ENCODE measurements at places on chromosomes 1 and 21.

- no peak for DNase-seq
These were observed 45.8 kb downstream of the TTC39A start for GRCh38 chr1:51284487-51284954.

DNA sequence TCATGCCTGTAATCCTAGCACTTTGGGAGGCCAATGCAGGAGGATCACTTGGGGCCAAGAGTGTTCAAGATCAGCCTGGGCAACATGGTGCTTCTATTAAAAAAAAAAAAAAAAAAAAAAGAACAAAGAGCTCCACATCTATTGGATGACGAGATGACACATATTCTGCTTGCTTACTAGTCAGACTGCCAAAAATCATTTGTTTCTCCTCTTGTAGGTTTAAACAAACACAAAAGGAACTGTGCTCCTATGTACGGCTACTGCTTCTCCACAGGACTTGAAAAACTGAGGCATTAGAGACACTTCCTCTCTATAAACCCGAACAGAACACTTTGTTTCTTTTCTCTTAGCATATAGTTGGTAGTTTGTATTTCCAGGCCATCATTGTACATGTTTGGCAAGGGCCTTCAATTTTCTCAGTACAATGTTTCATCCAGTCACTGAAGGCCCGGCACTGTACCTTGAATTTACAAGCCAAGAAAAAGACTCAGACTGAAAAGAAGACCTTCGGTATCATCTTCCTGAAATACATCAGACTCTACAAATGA, 6.0 kb downstream of the TRIT1 start:
- no peak for DNase-seq

DNA sequence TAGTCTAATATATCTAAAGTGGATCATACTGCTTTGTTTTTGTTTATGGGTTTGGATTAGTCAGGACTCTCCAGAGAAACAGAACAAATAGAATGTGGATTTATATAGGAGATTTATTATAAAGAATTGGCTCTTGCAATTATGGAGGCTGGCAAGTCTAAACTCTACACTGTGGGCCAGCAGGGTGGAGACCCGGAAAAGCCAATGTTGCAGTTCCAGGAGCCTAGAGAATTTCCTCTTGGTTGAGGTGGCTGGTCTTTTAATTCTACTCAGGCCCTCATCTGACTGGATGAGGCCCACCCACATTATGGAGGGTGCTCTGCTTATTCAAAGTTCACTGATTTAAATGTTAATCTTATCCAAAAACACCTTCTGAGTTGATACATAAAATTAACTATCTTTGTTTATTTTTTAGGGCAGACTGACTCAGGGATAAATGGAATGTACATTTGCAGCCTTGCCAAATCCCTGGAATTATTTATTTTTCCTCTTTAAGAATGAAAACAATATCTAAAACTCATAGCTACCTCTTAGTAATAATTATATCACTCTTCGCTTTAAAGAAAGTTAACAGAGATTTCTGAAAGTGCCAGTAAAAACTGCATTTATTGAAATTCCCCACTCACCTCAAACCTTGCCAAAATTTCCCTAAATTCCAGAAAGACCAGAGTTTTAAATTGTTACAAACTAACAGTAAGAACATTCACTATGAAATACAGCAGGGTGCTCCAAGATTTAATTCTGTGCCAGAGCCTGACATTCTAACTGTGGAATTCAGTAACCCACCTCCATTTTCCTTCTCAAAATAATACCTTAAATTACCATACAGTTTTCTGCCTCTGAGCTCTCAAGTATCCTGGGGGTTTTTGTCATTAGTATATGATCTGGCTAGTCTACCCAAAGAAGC, 36.6 kb upstream of the SSX2IP start:
- no peak for DNase-seq

DNA sequence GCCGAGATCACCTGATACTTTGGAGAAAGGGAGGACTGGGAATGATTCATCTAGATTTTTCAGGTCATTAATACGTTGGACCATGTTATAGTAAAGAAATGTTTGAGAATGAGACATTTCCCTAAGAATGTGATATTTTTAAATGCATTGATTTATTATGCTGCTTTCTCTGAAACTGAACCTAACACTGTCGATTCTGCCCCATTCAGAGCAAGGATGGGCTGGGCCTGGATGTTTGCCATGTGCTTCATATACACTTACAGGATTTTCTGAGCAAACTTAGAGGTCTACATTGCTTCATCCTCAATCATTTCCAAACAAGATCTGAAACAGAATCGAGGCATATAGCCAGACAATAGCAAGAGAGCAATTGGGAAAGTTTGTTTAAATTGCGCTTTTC, 183.3 kb downstream of the CRB1 start:
- no peak for DNase-seq

DNA sequence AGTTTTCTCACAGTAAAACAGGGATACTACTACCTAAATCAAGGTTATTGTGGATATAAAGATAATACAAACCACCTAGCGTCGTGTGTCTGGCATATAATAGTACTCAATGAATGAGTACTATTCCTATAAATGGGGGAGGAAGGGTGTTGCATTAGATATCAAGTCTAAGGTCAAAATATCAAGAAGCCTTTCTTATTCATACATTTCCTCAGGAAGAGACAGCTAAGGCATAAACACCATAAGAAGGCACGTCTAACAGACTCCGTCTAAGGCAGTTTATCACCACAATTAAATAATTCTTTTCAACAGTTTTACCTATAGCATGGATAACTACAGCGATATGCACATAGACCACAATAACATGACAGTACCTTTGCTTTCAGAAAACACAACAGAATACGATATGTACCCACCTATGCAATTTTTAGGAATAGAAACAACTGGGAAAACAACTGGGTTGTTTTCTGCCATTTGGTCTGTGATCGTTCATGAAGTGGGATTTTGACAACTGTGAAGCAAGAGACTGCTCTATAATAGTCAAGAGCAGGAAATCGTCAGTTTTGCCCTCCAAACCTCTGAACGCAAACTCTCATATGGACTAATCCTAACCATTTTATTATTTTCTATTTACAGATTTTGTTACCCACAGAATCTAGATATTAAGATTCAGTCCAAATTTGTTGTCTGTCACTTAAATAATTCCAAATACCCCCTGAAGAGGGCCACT, 53.1 kb downstream of the HNRNPR start:
- DNase-seq: no peak

DNA sequence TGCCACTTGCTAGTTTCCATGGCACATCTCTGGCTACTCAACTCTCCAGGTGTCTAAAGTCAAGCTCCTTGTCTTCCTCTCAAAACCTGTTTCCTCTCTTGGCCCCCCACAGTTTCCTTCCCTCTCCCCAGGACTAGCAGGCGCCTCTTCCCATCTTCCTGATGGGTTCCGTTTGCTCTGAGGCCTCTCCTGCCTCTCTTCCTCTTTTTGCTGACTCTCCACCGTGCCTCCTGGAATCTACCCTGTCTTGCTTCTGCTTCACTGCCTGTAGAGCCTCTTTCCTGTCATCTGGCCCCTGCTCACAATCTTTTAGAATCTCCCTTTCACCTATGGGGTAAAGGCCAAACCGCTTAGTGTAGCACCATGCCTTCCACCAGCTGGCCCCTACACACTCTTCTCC, 21.8 kb upstream of the LHX4 start:
- no peak for DNase-seq

GRCh38 chr1:78441921-78442320, 48.9 kb upstream of the PTGFR start:
- no peak for DNase-seq

DNA sequence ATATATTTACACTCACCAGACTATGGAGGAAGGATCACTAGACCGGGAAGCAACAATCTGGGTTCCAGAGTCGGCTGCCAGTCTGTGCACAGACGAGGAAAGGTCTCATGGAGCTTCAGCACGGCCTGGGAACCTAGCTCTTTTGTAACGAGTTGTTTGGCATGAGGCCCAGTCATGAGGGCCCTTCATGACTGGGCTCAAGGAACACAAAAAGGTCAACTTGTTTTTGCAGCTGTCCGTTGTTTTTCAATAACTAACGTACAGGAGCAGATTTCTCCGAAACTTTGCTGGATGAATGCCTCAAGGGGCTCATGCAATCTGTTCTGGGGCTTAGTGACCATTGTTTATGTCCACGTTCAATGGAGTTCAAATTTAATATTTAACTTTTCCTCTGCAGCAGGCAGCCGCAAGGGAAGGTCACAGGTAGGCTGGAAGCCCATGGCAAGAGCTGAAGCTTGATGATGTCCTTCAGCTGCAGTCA, 5.9 kb upstream of the STUM start:
- no peak for DNase-seq

DNA sequence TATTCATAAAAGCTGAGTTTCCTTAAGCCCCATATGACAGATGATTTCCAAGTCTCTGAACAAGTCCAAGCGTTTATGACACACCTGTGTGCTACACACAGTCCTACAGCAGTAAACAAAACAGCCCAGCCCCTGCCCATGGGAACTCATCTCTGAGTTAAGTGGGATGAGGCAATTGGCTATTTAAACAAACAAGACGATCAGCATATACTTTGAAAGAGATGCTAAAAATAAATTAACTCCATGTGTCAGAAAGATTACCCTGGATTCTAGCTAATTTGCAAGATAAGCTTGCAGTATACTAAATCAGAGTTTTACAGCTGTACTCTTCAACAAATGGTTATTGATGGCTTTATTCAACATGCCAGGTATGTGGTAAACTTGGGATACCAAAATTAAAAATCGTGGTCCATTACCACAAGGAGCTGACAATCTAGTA, 7.0 kb downstream of the PSMG1 start:
- DNase-seq: no peak

DNA sequence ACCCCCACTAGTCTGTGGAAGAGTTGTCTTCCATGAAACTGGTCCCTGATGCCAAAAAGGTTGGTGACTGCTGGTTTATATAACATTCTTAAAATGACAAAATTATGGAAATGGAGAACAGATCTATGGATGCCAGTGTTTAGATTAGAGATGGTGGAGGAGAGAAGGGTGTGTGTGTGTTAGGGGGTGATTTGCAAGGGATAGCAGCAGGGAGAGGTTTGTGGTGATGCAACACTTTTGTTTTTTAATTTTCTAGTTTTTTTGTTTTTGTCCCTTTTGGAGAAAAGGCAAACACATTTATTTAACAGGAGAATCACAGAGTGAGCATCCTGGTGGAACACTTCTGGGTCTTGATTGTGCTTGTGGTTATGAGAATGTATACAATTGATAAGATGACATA, 143.8 kb downstream of the RPS6KC1 start:
- no peak for DNase-seq

DNA sequence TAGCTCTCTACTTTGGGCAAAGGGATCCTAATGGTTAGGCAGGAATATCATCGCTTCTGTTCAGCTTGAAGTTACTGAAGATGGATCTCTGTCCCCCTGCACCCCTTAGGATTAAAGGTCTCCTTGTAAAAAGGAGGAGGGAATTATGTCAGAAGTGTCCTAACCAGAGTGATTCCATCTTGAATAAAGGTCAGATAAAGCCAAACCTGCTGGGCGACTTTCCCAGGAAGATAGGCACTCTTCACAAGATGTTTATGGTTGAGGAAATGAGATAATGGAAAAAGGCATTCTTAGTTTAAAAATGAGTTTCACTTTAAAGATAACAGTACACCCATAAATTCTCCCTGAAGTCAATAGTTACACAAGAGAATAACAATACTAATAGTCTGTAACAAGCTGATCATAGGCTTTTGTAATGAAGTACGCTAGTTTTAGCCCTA, 1.7 kb upstream of the NENF start:
- DNase-seq: no peak

DNA sequence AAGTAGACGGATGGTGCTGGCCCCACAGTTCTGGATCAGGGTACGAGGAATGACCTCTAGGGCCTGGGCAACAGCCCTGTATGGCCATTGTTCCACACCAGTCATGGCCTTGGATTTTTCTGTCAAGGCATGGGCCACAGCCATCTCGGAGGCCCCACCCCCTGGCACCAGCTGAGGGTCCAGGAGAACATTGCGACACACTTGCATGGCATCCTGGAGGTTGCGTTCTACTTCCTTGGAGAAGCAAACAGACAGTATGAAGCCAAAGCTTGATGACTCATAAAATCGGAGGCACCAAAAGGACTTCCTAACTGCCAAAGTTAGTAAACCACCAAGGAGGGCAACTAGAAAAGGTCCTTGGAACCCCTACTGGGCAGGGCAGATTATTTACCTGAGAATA, 11.9 kb upstream of the VHLL start:
- DNase-seq: no peak

DNA sequence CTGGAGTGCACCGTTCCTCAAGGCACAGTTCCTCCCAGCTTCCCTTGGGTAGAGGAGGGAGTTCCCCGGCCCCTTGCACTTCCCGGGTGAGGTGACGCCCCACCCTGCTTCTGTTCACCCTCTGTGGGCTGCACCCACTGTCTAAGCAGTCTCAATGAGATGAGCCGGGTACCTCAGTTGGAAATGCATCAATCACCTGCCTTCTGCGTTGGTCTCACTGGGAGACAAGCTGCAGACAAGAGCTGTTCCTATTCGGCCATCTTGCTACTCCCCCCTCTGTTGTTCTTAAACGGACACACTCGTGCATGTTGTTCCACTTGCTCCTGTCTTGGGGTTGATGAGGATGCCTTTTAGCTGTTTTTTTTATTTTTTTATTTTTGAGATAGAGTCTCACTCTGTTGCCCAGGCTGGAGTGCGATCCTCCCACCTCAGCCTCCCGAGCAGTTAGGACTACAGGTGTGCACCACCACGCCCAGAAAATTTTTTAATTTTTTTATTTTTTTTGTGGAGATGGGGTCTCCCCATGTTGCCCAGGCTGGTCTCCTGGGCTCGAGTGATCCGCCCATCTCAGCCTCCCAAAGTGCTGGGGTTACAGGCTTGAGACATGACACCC, 3.0 kb upstream of the MORC3 start:
- DNase-seq: no peak

DNA sequence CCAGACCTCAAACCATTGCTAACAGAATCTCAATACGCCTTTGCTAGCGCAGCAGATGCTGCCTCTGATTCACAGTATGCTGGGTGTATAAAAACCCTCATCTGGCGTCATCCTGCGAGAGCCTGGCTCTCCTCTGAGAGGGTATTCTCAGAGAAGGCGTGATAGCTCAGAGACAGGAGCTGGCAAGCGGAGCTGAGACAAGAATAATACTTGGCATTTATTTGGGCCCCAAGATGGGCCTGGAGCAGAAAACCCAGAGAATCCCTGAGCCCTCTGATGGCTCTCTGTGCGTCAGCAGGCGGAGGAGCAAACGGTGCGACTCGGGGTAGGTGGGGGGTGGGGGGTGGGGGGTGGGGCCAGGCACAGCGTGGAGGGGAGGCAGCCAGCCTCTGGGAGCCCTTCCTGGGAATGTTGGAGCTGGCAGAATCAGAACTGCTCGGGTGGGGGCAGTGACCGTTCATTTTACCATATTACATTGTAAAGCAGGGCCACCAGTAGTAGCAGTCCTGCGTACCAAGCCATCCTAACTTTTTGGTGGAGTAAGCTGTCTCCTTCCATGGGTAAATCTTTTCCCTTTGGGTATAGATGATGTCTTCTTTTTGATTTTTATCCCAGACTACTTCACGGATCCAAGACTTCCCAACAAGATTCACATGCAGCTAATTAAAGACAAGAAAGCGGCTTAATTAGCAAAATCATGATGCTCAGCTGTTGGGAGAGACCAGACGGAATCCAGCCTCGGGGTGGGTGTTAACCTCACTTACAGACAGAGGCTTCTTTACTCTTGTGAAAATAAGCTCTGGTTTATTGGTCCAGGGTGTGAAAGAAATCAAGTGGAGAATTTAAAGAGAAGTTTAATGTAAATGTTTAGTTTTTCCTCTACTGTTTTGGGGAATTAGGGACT, 7.1 kb downstream of the RIIAD1 start:
- peak; percentile 53 for DNase-seq

Measured in head of caudate nucleus (tissue), 42 donors.